Naive thymus-derived CD8-positive, alpha-beta T cell (primary cell): ENCODE measurements at places on chromosomes 6 and 20. TPM values are rescaled to one million over a fixed set of nuclear protein-coding genes. Genes with fewer than 3 reads are reported as not detected.

GRCh38 chr20:23246717-23247664 lies 103.6 kb upstream of the NXT1 start:
- H3K27me3 ChIP-seq: peaks cover 16% of the 10 kb centered on the region
- H3K4me3 ChIP-seq: no peak overlapping the region
- no peak for DNase-seq
- peaks cover 6% of the 10 kb centered on the region for H3K36me3 ChIP-seq

The BPI gene
- not detected for polyA plus RNA-seq

DNA sequence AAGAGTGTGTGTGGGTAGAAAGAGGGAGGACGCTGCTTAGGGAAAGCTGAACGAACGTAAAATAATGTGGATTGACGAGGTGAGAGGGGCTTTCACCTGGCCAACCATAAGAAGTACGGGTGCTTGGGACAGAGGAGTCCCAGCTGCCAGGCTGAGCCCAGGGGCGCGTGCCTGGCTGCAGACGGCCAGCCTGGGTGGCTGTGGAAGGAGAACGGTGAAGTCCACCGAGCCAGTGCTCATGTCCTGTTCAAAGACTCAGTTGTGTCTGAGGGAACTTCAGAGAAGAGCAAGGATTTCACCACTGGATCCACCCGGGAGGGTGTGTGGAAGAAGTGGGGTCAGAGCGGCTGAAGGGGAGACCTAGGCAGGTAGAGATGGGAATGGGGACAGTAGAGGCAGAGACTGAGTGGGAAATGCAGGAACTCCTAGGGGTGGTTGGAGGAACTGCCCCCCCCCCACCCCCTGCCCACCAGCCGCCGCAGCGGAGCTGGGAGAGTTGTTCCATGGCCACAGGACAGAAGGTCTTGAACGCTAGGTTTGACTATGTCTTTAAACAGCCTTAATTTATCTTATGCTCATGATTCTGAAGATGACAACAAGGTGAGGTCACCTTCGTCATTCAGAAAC lies 68.1 kb upstream of the TBXT start:
- no peaks in the 10 kb centered on the region for H3K36me3 ChIP-seq
- H3K27me3 ChIP-seq: peaks cover 8% of the 10 kb centered on the region
- H3K4me3 ChIP-seq: no peak overlapping the region
- peaks cover 10% of the 10 kb centered on the region for H3K4me1 ChIP-seq
- H3K27ac ChIP-seq: no peak overlapping the region

The TRIM31 gene
- not detected for polyA plus RNA-seq
